ENCODE measurements at places on chromosomes 3 and 15. TPM values are rescaled to one million over a fixed set of nuclear protein-coding genes. Genes with fewer than 3 reads are reported as not detected.

DNA sequence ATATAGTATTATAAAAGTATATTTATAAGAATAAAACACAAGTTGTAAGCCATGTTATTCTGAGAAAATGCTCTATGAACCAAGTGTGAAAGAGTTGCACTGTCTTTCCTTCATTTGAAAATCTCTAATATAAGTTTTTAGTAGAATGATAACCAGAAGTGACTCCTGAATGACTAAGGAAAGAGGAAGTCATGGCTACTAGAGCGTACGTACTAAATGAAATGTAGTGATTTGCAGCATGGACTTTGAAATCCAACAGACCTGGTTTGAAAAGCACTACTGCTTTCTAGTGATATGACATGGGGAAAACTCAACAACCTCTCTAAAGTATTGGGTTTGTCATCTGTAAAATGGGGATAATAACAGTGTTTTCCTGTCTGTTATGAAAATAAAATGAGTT is 10.3 kb upstream of the DNAJC13 start:
- H3K27me3 ChIP-seq: no peaks in the 10 kb centered on the region
- no peak overlapping the region for H3K27ac ChIP-seq
- H3K36me3 ChIP-seq: no peaks in the 10 kb centered on the region
- no peak for DNase-seq

- no peaks in the 10 kb centered on the region for H3K36me3 ChIP-seq
- no peak overlapping the region for H3K27ac ChIP-seq
- no peaks in the 10 kb centered on the region for H3K4me1 ChIP-seq
- no peak overlapping the region for H3K4me3 ChIP-seq
- no peak for DNase-seq
Observed at GRCh38 chr3:19029837-19030521, 118.3 kb upstream of the KCNH8 start.

- no peak overlapping the region for H3K4me3 ChIP-seq
- H3K4me1 ChIP-seq: no peaks in the 10 kb centered on the region
- no peak for DNase-seq
- H3K27ac ChIP-seq: no peak overlapping the region
- H3K27me3 ChIP-seq: no peaks in the 10 kb centered on the region
Observed at GRCh38 chr3:35254917-35255316, 384.4 kb upstream of the ARPP21 start.

GRCh38 chr3:141557961-141558706 is 71.3 kb downstream of the RASA2 start:
- no peaks in the 10 kb centered on the region for H3K4me1 ChIP-seq
- no peak for DNase-seq
- no peak overlapping the region for H3K27ac ChIP-seq
- no peaks in the 10 kb centered on the region for H3K27me3 ChIP-seq
- H3K4me3 ChIP-seq: no peak overlapping the region

Gene NANOGP8
- 0.15 TPM for polyA plus RNA-seq

Gene GALNT15
- polyA plus RNA-seq: 36.6 TPM

Gene SLC9C1
- polyA plus RNA-seq: not detected

Measured in sigmoid colon (tissue), 7 donors.